SJSA1 (cell line): ENCODE measurements at places on chromosomes 6 and 20. TPM values are rescaled to one million over a fixed set of nuclear protein-coding genes. Genes with fewer than 3 reads are reported as not detected.

Gene SLC22A23
- 0.53 and 2.7 TPM in 2 replicates for total RNA-seq

Gene MATN4
- total RNA-seq, result 0.50 TPM in 1 of 2 replicates, not detected in the other

- DNase-seq, result no peak
Observed at GRCh38 chr6:16991981-16992629, 109.7 kb upstream of the STMND1 start.

DNA sequence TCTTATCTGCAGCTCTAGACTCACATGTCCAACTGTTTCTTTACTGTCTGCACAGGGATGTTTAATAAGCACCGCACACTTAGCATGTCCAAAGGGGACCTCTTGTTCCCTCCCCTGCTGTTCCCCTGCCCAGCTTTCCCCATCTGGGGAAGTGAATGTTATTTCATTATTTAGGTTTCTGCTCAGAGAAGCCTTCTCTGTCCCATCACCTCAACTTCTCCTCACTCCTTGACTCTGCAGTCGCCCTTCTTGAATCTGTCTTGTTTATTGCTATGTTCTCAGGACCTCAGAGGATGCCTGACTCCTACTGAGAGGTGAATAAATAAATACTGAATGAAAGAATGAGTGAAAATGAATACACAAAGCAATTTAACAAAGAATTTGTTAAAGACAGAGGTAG is 121.0 kb downstream of the SASH1 start:
- peak; percentile 28 for DNase-seq

Gene DAAM2
- total RNA-seq, result 0.29 TPM in 1 of 2 replicates, not detected in the other

GRCh38 chr6:163355426-163355991 is 59.0 kb upstream of the QKI start:
- peak; percentile 54 for DNase-seq

Gene XKR7
- total RNA-seq, result not detected in 2 replicates

- DNase-seq, result no peak
Observed at GRCh38 chr6:33428224-33428965, 8.5 kb downstream of the SYNGAP1 start.

- DNase-seq, result no peak
Observed at GRCh38 chr6:126188279-126188909, 151.5 kb upstream of the CENPW start.

GRCh38 chr20:41009946-41010345 is 18.7 kb upstream of the TOP1 start:
- DNase-seq, result no peak

GRCh38 chr20:3749689-3750531 is 17.4 kb downstream of the HSPA12B start:
- no peak for DNase-seq

Gene OTOR
- total RNA-seq, result not detected in 2 replicates

- no peak for DNase-seq
Observed at GRCh38 chr6:109579361-109579760, 96.3 kb upstream of the ZBTB24 start.
